ENCODE measurements at places on chromosomes 4 and X.

- DNase-seq, result no peak
These were observed 23.4 kb downstream of the PDE6B start for GRCh38 chr4:648579-649292.

- no peak for DNase-seq
These were observed 153.7 kb downstream of the EFNB1 start for GRCh38 chrX:68982476-68982875.

- no peak for DNase-seq
These were observed 65.7 kb upstream of the BEND2 start for GRCh38 chrX:18286322-18286831.

GRCh38 chr4:88318751-88319350 lies 34.5 kb upstream of the PPM1K start:
- no peak for DNase-seq

DNA sequence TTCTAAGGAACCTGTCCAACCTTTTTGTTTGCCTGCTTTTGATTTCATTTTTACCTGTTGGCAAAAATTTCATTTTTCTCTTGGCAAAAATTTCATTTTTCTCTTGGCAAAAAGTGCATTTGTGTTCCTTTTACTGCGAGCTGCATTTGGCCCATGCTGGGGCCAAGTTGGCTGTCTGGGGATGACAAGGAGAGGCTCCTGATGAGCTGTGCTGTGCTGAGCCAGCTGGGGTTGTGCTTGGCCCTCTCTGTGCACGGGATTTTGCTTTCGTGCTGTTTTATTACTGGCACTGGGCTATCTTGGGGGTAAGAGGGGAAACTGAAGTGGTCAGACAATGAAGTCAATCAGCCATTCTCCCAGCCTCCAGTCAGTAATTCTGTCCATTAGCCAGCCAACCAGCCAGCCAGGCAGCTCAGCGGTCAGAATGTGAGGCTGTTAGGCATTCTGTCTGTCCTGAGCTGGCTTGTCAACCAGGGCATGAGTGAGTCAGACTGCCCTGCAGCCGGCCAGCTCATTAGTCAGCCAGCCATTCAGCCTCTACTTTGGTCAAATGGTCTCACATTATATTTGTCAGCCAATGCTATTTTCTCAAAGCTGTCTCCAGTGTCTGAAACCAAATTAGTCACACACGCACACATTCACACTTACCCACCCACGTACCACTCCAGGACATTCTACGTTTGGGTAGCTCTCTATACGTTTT lies 56.9 kb upstream of the PRPS1 start:
- no peak for DNase-seq

DNA sequence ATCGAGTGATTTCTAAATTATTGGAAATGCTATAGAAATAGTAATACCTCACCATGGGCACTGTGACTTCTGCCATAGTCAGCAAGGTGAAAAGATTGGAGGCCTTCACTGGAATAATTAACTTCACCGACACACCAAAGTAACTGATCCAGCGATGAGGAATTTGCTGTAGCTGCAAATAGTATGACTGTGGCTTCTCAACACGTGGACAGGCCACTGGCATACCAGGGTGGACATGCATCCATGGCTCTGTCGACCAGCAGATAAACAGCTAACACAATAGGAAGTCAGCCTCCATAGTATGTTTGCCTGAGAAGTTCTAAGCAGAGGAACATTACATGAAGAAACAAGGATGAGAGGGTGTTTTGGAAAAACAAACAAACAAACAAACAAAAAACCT lies 10.9 kb upstream of the FAT4 start:
- DNase-seq, result no peak

DNA sequence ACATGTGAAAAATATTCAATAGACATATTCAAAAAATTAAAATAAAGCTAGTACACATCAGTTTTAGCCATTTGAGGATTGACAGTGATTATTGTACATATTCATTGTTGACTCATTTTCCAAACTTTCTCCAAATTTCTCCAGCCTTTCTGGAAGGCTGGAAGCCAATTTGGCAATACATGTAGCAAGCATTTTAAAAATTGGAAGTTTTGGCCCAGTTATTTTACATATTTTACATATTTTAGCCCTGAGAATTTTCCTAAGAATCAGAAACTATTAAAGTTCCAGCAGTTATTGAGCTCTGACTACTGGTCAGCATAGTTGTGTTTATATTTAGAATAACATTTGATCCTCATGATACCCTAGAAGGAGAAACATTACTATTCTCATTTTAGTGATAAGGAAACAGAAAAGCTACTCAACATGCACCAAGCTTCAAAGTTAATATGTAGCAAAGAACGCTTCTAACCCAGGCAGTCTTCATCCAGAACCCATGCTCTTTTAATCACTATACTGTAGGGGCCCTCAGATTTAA lies 3.2 kb downstream of the CABS1 start:
- no peak for DNase-seq

- DNase-seq, result no peak
These were observed 208.4 kb downstream of the DCLK2 start for GRCh38 chr4:150286656-150287055.

DNA sequence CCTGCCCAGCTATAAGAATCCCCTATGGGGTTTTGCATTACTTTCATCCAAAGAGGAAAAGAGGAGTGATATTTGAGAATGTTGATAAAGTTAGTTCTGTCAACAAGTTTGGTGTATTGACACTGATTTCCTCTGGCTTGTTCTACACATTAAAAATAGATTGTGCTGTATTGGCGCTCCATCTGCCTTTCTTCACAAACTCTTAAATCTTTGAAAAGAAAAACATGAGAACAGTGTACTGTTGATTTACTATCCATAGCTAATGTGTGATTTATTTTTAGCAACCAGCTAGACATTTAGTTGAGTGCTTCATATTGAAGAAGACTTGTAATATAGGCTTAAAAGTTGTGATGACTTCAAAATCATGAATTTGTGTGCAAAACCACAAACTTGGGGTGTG lies 261.2 kb upstream of the ANKRD50 start:
- DNase-seq, result no peak

DNA sequence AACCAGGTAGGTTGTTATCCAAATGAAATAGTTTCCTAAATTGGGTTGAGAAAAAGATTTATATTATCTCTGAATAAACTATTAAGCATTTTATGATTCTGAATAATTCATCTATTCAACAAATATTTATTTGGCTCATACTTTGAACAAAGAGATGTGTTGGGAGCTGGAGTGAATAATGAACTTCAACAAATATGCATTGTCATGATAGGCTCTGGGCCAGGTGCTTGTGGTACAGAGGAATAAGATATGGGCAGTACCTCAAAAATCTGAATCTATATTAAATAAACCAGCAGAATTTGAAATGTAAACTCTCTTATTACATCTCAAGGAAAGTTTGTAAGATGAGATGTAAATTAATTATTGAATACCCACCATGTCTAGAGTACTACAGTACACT lies 75.7 kb upstream of the DCLK2 start:
- DNase-seq, result no peak

DNA sequence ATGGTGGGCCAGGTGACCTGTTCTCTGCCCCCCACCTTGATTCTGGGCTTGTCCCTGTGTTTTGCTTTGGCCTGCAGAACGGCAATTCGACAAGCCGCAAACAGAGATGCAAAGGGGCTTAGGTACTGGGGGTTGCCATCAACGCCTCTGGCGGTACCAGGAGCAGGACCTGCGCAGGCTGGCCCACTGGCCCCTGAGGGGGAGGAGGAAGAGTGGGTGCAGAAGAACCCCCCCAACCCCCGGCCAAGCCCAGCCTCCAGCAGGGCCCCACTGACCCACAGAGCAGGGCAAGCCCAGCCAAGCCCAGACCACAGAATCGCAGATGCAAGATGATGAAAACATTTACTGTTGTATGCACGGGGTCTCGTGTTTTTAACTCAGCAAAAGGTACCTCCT lies 89.4 kb downstream of the PPP2R2C start:
- no peak for DNase-seq

DNA sequence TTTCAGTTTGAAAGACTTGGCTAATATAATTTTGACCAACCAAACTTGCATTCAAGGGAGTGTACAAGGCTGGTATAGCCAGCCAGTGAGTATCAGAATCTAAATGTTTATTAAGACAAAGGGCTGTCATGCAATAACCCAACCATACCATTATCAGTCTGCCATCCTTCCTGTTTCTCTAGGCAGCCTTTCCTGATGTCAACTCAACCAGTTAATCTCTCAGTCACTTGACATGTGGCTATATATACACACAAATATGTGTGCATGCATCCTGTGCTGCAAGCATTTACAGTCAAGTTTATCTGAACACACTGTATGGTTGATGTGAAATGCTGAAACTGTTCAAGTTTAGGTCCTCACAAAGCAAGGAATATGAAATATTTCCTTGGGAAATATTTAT lies 17.2 kb downstream of the BTK start:
- DNase-seq, result no peak

- DNase-seq, result peak; percentile 85
These were observed at the start of gene TMEM150C for GRCh38 chr4:82561786-82562563. TSS of gene TMEM150C (minus strand) at chr4:82561988. CDS start at chr4:82504657, 57,331 bp downstream.

DNA sequence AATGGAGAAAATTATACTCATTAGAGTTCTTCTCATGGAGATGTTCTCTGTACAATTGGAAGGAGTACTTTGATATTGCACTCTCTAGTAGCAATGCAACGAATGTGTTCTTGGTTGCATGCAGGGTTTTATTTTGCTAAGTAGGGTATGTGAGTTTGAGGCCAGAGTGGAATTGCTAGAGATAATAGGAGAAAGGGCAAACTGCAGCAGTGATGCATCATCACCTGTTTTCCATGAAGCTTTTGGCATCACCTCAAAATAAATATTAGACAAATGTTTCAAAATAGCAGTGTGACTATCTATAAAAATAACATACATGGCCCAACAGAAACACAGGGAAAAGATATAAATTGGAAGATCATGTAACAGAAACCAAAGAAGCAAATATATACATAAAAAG lies 93.3 kb downstream of the TIGD2 start:
- no peak for DNase-seq

DNA sequence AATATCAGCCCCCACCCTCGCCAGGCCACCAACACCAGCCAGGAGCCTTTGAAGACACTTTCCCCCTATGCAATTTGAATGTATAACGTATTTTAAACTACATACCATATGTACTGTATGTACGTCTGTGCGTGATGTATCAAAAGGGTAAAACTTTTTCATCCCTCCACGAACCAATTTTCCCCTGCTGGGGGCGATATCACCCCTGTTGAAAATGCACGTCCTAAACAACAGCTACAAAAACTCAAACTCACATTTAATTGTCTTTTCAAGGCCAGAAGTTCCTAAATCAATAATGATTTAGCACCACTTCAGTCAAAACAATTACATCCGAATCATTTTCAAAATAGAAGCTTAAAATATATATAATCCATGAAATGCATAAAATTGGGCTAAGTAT lies 1.4 kb downstream of the VEGFD start:
- DNase-seq, result peak; percentile 12

- no peak for DNase-seq
These were observed 239.7 kb upstream of the NOCT start for GRCh38 chr4:138775890-138776289.

DNA sequence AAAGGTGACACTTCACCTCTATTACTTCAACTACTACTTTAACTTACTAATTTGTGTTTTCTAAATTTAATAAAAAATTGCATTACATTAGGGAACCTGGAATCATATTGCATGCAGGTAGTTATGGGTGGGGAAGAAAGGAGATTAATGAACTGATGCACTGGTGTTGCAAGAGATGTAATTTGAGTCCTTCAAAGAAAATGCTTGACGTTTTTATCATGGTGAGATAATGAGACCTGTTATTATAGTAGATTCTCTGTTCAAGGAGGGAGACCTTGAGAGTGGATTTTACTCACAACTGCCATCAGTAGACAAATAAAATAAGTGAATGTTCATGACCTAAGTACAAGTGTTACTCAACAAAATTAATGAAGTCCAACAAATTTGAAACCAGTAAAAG lies 26.4 kb upstream of the MED14 start:
- no peak for DNase-seq

- no peak for DNase-seq
These were observed 67.2 kb upstream of the MAGEB2 start for GRCh38 chrX:30147996-30148643.
